Substantia nigra (tissue), 51 donors: ENCODE measurements at places on chromosomes 3 and 15.

DNA sequence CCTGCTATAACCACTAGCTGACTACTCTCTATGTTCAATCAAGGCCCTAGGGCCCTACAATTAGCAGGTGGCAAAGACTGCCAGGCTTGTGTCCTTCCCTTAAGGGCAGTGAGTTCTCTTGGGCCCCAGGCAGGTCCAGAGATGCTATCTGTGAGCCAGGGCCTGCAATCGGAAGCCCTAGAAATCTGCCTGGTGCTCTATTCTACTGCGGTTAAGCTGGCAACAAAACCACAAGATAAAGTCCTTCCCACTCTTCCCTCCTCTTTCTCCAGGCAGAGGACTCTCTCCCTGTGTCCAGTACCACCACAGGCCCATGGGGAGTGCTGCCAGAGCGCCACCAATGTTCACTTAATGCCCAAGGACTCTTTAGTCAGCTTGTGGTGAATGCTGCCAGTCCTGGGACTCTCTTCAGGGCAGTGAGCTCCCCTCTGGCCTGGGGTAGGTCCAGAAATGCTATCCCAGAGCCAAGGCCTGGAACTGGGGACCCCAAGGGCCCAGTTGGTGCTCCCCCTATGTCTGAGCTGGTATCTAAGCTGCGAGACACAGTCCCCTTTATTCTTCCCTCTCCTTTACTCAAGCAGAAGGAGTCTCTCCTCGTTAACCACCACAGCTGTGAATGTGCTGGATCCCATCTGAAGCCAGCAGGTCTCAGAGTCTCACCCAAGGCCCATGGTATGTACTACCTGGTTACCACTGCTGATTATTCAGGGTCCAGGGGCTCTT lies 34.7 kb downstream of the XXYLT1 start:
- no peak for DNase-seq

DNA sequence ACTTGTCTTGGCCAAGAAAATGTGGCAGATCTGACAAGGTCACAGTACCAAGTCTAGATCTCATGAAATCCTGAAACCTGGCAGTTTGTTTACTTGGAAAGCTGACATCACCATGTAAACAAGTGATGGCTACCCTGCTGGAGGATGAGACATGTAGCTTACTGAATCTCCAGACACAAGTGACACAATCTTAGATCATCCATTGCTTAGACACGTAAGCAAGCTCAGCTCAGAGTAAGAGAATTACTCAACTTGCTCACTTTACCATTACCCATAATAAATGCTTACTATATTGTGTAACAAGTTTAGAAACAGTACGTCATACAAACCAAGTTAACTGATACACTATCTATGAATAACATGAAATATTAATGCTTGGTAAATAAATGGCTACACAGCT lies 263.8 kb downstream of the TBC1D5 start:
- no peak for DNase-seq

- peak; percentile 70 for DNase-seq
Observed at GRCh38 chr3:120908030-120908794, at the start of gene STXBP5L. TSS of gene STXBP5L (plus strand) at chr3:120908205. CDS start at chr3:120909579, 1,374 bp downstream.

DNA sequence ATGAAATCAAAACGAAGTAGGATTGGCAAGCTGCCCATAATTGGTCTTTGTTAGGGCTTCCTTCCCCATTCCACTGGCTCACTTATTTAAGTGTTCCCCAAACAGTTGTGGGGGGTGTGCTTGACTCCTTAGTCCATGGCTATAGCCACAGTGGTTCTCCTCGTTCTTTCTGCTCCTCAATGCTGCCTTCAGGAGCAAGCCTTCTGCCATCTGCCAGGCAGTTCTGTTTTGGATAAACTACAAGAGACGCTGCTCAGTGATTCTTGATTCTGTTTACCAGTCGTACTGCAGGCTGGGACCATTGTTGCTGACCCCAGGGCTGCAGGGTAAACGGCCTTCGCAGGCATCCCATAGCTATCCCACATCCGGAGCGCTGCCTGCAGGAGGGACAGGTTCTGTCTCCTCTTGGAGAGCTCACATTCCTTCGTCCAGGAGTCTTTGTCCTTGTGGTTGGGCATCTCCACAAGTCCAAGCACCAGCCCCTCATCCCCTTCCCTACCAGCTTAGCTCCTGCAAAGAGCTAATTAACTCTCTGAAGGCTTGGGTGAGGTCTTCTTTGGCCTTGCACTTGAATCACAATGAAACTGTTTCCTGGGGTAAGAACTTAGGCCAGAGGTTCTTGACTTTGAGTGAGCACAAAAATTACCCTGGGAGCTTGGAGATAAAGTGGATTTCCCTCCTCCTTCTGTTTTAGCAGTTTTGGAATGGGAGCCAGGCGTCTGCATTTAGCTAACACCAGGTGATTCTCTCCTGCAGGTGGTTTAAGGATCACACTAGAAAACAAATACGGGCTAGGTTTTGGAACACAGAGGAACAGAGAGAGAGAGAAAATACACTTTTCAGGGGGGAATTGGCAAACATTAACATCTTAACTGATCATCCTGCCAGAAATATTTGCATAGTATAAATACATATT lies 114.9 kb downstream of the SV2B start:
- DNase-seq, result no peak

- DNase-seq, result peak; percentile 35
Observed at GRCh38 chr3:7978087-7978422, 523.6 kb upstream of the LMCD1 start.

DNA sequence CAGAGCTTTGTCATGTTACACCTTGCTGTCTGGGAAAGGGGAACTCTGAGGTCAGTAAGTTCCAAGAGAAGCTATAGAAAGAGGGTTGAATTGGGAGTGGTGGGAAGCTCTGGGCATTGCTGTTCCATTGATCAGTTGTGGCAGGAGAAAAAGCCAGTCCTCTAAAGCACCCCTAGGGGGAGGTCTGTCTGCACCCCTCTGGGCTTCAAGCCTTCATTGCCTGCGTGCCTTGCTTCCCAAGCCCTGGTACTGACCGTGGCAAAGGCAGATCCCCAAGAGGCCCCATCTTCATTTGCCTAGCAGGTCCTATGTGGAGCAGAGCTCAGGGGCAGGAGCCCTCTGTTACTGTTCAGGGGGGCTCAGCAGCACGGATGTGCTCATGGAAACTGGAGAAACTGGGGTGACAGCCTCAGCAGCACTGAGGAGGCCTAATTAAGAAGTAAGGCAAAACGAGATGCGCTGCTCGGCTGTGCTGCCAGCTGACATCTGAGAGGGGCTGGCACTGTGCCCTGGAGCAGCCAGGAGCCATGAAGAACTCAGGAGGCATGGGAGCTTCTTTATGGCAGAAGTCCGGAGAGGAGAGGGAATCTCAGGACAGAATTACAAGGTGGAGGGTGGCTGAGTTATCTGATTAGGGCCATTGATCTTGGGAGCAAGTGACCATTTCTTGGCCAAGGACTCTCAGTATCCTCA lies 270.9 kb downstream of the RPLP1 start:
- DNase-seq, result no peak

DNA sequence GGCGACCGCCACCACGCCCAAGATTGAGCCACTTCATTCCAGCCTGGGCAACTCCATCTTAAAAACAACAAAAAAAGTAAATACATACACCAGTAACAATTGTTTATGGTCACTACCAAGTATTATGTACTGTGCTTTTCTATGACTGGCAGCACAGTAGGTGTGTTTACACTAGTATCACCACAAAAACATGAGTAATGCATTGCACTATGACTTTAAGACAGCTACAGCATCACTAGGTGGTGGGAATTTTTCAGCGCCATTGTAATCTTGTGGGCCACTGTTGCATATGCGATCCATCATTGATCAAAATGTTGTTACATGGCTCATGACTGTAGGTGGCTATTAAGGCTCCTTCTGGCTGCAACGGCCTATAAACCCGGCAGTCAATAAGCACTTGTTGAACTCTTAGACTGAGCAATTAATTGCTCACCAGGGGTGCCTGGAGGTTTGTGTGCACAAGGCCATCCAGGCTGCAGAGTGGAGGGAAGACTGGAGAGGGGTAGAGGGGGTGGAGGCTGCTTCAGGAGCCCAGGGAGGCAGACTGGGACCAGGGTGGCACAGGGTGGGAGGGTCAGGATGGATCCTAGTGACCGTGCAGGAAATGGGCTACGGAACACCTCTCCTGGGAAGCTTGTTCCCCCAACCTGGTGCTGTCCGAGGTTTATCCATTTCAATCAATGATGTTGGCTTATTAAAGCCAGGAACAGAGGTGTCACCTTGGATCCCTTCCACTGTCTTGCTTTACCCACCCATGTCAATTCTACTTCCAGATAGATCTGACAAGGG lies 17.9 kb upstream of the COPG1 start:
- no peak for DNase-seq

DNA sequence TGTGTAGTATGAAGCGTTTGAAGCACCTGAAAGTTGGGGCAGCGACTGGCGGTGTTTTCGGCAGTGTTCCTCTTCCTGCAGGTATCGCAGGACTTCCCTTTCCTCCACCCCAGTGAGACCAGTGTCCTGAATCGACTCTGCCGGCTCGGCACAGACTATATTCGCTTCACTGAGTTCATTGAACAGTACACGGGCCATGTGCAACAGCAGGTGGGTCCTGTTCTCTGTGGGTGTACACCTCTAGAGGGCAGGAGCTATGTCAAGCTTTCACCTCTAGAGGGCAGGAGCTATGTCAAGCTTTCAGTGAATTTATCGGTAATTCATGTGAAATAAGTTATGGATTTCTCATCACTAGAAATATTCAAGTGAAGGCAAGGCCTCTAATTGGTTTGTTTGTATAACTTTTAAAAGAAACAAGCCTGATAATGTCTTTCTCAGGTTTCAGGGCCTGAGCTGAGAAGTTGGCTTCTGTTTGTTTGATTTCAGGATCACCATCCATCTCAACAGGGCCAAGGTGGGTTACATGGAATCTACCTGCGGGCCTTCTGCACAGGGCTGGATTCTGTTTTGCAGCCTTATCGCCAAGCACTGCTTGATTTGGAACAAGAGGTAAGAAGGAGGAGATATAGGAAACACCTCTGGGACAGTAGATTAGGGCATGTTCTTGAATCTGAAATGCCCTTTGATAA lies 5.3 kb downstream of the TUBGCP4 start:
- no peak for DNase-seq

- DNase-seq, result no peak
Observed at GRCh38 chr15:101803676-101804075, 367 bp downstream of the OR4F6 start.
